ENCODE measurements at places on chromosomes 16 and 17. TPM values are rescaled to one million over a fixed set of nuclear protein-coding genes. Genes with fewer than 3 reads are reported as not detected.

- no peaks in the 10 kb centered on the region for H3K4me1 ChIP-seq
- H3K36me3 ChIP-seq = peaks cover 4% of the 10 kb centered on the region
- H3K4me3 ChIP-seq = no peak overlapping the region
- no peaks in the 10 kb centered on the region for H3K27me3 ChIP-seq
- DNase-seq = no peak
- no peak overlapping the region for H3K27ac ChIP-seq
These were observed 9.3 kb downstream of the WDR59 start for GRCh38 chr16:74975591-74975990.

GRCh38 chr16:51544851-51545467 lies 393.9 kb upstream of the SALL1 start:
- peaks cover 8% of the 10 kb centered on the region for H3K4me1 ChIP-seq
- no peaks in the 10 kb centered on the region for H3K27me3 ChIP-seq
- no peaks in the 10 kb centered on the region for H3K36me3 ChIP-seq
- H3K27ac ChIP-seq = no peak overlapping the region
- H3K4me3 ChIP-seq = no peak overlapping the region

DNA sequence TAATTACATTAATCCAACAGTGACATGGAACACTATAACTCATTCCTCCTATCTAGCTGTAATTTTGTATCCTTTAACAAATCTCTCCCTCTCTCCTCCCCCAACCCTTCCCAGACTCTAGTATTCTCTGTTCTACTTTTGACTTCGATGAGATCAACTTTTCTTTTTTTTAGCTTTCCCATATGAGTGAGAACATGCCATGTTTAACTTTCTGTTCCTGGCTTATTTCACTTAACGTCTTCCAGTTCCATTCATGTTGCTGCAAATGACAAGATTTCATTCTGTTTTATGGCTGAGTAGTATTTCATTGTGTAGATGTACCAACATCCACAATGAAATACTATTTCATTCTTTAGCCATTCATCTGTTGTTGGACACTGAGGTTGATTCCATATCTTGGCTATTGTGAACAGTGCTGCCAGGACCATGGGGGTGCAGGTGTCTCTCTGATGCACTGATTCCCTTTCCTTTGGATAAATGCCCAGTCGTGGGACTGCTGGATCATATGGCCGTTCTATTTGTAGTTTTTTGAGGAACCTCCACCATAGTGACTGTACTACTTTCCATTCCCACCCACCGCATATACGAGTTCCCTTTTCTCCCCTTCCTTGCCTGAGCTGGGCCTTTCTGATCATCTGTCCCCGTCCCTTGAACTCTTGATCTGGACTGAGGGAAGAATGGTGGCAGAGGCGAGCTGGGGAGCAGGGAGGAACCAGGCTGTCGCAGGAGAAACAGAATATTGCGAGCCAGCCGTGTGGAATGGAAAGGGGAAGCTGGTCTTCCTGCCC lies 7.7 kb upstream of the CEP295NL start:
- H3K27ac ChIP-seq = no peak overlapping the region
- peaks cover 6% of the 10 kb centered on the region for H3K4me1 ChIP-seq
- DNase-seq = no peak
- H3K27me3 ChIP-seq = no peaks in the 10 kb centered on the region
- H3K36me3 ChIP-seq = no peaks in the 10 kb centered on the region
- no peak overlapping the region for H3K4me3 ChIP-seq

DNA sequence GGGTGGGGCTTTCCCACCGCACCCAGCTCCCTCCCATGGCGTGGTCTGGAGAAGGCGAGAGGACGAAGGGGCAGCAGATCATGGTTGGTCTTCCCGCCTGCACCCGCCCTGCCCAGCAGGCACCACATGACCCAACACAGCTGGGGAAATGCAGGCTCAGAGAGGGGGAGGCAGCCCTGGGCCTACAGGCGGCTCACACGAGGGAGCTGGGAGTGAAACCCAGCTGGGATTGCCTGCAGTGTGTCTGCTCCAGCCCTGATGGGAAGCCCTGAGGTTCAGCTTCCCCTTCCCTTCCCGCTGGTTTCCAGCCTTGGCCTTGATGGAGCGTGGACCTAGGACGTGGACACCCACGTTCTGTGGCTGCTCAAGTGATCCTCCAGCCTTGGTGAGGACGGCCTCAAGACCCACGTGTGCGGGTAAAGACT lies 20.0 kb upstream of the PABPN1L start:
- H3K36me3 ChIP-seq = no peaks in the 10 kb centered on the region
- no peaks in the 10 kb centered on the region for H3K4me1 ChIP-seq
- DNase-seq = no peak
- H3K27ac ChIP-seq = no peak overlapping the region

GRCh38 chr16:35011-35677 lies 18.3 kb downstream of the POLR3K start:
- H3K36me3 ChIP-seq = no peaks in the 10 kb centered on the region
- H3K4me1 ChIP-seq = no peaks in the 10 kb centered on the region
- no peak overlapping the region for H3K4me3 ChIP-seq
- no peaks in the 10 kb centered on the region for H3K27me3 ChIP-seq
- DNase-seq = no peak
- no peak overlapping the region for H3K27ac ChIP-seq

DNA sequence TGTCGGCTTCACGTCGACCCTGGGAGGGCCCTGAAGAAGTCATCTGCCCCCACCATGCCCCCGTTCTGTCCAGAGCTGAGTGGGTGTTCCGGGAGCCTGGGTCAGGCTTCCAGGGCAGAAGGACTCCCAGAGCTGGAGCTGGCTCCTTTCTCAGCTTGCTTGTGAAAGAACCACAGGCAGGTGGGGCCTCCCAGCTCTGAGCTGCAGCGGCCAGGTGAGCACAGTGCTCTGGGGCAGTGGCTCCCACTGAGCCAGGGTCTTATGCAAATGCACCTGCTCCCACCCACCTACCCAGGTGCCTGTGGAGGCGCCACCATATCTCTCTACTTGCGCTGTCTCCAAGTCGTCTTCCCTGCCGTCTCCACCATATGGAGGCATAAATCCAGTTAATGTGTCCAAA lies 140.0 kb upstream of the RPL38 start:
- no peaks in the 10 kb centered on the region for H3K27me3 ChIP-seq
- H3K27ac ChIP-seq = no peak overlapping the region
- no peak overlapping the region for H3K4me3 ChIP-seq

DNA sequence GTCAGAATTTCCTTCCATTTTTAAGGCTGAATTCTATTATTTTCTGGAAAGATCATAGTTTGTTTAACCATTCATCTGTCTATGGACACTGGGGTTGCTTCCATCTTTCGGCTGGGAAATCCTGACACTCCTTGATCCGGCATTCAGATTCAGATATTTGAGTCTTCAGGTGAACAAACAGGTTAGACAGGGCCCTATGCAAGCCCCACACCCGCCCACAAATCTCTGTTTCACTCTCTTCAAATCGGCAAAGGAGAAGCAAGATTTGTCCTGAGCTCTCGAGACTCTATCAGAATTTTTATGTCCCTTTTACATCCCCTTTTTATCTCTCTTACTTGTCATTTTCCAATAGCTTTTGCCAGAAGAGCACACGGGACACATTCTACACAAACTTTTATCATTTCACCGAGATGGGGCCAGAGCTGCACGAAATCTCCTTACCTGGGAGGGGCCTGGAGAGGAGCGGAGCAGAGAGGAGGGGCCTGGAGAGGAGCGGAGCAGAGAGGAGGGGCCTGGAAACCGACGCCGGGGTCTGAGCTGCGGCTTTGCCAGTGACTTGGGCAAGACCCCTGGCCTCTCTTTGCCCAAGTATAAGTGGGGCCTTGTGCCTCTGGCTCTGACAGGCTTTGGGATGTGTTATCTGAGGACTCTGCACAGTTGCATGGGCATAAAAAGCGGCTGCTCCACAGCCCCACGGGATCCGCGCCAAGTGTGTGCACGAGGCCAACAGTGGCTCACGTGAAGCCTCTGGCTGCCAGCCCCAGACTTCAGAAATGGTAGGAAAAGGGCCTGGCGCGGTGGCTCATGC lies 54.3 kb upstream of the RBFOX3 start:
- peak; percentile 28 for DNase-seq
- no peaks in the 10 kb centered on the region for H3K27me3 ChIP-seq
- no peaks in the 10 kb centered on the region for H3K36me3 ChIP-seq
- no peaks in the 10 kb centered on the region for H3K4me1 ChIP-seq

DNA sequence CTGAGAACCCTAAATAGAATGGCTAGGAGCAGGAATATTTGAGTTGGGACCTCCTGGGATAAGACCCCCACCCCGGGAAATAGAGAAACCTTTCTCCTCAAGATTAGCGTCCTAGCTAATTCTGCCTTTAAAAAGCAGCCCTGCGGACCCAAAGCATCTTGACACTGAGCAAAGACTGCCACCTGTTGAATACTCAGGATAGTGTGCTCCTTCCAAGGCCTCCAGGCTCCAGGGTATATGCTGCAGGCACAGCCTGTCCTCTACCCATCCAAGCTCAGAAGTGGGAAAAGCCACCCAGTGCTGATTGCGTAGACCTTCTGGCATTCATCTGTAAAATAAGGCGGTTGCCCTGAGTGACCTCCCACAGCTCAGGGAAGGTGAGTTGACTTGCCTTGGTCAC lies 456.2 kb upstream of the DYNLRB2 start:
- no peaks in the 10 kb centered on the region for H3K27me3 ChIP-seq
- H3K36me3 ChIP-seq = no peaks in the 10 kb centered on the region

DNA sequence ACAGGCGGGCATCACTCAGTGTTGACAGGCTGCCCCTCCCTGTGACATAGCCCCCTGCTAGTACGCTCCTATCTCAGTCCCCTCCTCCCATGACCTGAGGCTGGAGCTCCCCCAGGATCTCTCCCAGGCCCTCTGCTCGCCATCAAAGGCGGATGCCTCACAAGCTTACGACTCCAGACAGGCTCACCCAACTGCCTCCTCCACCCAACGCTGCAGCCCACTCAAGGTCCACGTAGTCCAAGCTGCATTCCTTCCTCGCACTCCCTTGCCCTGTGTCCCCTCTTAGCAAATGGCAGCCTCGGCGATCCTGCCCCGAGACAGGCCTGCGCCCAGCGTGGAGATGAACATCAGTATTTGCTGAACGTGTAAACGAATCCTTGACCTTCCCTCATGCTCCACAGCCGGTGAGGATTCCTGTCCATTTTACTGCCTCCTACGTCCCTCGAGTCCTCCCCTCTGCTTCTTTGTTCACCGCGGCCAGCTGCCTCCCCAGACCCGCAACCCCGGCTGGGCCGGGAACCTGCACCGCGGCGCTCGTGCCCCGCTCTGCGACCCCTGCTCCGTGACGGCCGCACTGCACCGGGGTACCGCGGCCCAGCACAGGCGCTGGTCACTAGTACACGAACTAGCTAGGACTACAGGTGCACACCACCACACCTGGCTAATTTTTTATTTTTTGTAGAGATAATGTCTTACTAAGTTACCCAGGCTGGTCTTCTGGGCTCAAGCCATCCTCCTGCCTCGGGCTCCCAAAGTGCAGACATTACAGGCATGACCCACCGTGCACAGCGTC lies 838 bp upstream of the TMEM97 start:
- no peaks in the 10 kb centered on the region for H3K27me3 ChIP-seq
- H3K27ac ChIP-seq = no peak overlapping the region
- DNase-seq = peak; percentile 30
- H3K36me3 ChIP-seq = no peaks in the 10 kb centered on the region

DNA sequence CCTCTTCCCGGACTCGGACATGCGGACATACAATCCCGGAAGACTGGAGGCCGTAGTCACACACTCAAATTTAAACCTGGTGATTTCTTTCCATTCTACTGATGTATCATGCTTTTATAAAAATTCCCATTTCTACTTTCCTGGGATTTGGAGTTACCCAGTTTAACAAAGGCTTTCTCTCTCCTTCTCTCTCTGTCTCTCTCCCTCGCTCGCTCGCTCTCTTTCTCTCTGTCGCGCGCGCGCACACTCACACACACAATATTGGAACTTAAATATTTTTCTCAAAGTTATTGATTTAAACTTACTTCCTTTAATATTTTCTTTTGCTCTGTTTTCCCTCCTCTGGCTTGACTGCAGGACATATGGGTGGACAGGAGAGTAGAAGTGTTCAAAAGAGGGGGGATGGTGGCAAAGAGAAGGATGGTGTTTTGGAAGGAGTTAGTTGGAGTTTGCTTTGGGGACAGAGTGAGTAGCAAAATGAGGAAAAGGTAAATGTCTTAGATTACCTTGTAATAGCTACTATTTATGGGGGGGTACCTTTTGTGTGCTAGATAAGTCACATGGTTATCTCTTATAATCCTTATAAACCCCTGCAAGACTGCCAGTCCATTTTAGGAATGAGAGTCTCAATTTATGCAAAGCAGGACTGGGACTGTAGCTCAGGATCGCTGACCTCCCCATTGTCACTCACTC lies 878 bp upstream of the TRIM25 start:
- DNase-seq = peak; percentile 68
- H3K27me3 ChIP-seq = no peaks in the 10 kb centered on the region
- H3K36me3 ChIP-seq = no peaks in the 10 kb centered on the region
- H3K4me3 ChIP-seq = peak overlapping the region; percentile 90

DNA sequence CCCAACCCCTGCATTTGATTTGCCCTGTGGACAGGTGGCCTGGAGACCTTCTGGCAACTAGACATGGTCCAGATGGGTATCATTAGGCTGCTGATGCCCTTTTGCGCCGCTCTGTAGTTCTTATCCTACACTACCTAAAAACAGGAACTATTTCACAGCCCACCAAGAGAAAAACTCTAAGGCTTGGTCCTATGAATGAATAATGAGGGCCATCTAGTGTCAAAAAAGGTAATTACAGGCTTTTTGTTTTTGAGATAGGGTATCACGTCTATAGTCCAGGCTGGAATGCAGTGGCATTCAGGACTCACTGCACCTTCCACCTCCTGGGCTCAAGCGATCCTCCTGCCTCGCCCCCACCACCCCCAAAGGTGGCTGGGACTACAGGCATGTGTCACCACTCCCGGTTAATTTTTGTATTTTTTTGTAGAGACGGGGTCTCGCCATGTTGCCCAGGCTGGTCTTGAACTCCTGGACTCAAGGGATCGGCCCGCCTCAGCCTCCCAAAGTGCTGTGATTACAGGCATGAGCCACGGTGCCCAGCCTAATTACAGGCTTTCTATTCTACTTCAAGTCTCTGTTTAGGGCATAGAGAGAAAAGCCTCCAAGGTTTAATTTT lies 20.9 kb downstream of the COIL start:
- no peak overlapping the region for H3K4me3 ChIP-seq
- no peaks in the 10 kb centered on the region for H3K27me3 ChIP-seq
- no peak overlapping the region for H3K27ac ChIP-seq
- peak; percentile 58 for DNase-seq
- H3K36me3 ChIP-seq = peaks cover 21% of the 10 kb centered on the region
- peaks cover 6% of the 10 kb centered on the region for H3K4me1 ChIP-seq

- no peak overlapping the region for H3K27ac ChIP-seq
- no peaks in the 10 kb centered on the region for H3K36me3 ChIP-seq
- DNase-seq = no peak
- H3K27me3 ChIP-seq = peaks cover 51% of the 10 kb centered on the region
These were observed 33.6 kb upstream of the CACNG4 start for GRCh38 chr17:66930933-66931332.

DNA sequence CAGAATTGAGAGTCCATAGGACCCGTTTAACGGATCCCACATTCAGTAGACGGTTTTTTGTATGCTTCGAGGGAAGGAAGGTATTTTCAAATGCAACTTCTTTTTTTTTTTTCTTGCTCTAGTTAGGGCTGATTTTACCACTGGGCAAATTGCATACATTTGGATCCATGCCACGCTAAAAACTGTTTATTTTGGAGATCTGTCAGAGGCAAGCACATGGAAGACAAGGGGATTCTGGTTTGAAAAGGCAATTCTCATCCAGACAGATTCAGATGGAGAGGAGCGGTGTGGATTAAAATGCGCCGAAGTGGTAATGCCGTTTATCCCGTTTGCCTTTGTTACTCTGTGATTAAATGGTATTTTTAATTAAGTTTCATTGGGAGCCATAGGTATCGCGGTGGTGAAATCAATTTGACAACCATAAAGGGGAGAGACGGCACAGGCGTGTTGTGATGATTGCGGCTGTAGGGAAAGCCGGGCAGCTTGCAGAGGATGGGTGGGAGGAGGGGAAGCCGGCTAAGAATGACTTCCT lies 170.4 kb downstream of the IRX3 start:
- no peaks in the 10 kb centered on the region for H3K4me1 ChIP-seq
- H3K27ac ChIP-seq = no peak overlapping the region
- H3K36me3 ChIP-seq = peaks cover 9% of the 10 kb centered on the region
- DNase-seq = no peak
- H3K4me3 ChIP-seq = no peak overlapping the region

Gene NTHL1
- total RNA-seq = 22.8 TPM
